ENCODE measurements at places on chromosomes 1 and 21.
A peak's percentile ranks its signal among the peaks of the same experiment; 100 is the strongest.

- no peak for DNase-seq
Observed at GRCh38 chr1:8116894-8117264, 90.8 kb upstream of the ERRFI1 start.

- DNase-seq: no peak
Observed at GRCh38 chr1:17310068-17310640, 2.2 kb downstream of the PADI4 start.

GRCh38 chr1:93331412-93331811 is 14.3 kb upstream of the DR1 start:
- no peak for DNase-seq

GRCh38 chr1:182794676-182795201 is 5.2 kb downstream of the NPL start:
- DNase-seq: no peak

DNA sequence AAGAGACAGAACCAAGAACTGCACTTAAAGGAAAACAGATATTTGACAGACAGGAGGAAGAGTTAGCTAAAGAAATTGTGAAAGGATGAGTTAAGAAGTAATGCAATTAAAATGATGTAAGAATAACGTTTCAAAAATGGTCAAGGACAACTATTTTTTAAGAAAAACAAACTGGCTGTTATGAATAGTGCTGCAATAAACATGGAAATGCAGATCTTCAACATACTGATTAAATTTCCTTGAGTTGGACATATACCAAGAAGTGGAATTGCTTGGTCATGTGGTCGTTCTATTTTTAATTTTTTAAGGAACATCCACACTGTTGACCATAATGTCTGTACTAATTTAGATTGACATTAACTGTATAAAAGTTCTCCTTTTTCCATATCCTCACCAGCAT is 23.1 kb upstream of the PHTF1 start:
- DNase-seq: no peak

- DNase-seq: no peak
Observed at GRCh38 chr1:81574408-81574807, 226.3 kb upstream of the ADGRL2 start.

DNA sequence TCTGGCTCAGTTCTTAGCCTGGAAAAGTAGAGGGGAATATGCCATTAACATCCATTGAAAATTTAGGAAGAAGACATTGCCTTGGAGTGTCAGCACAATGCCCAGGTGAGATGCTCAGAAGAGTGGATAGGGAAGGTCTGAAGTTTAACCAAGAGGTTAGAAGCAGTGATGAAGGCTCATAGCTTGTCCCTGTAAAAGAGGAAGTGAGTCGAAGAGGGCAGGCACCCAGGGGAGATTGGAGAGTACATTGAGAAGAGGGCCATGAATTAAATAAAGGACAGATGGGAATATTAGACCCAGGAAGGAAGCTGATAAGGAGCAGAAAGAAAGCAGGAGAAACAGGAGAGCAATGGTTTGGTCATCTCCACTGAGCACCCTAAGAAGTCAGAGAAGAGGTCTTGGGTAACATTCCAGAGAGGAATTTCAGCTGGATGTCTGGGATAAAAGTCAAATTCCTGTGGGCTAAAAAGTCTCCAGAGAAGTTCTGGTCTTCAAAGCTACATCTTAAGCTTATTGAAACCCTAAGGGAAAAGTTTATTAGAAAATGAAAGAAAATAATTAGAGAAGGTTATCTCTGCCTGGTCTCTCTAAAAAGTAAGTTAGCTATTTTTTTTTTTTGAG is 17.3 kb downstream of the C8B start:
- no peak for DNase-seq

- peak; percentile 21 for DNase-seq
Observed at GRCh38 chr1:53512807-53513755, 53.9 kb downstream of the DMRTB1 start.

DNA sequence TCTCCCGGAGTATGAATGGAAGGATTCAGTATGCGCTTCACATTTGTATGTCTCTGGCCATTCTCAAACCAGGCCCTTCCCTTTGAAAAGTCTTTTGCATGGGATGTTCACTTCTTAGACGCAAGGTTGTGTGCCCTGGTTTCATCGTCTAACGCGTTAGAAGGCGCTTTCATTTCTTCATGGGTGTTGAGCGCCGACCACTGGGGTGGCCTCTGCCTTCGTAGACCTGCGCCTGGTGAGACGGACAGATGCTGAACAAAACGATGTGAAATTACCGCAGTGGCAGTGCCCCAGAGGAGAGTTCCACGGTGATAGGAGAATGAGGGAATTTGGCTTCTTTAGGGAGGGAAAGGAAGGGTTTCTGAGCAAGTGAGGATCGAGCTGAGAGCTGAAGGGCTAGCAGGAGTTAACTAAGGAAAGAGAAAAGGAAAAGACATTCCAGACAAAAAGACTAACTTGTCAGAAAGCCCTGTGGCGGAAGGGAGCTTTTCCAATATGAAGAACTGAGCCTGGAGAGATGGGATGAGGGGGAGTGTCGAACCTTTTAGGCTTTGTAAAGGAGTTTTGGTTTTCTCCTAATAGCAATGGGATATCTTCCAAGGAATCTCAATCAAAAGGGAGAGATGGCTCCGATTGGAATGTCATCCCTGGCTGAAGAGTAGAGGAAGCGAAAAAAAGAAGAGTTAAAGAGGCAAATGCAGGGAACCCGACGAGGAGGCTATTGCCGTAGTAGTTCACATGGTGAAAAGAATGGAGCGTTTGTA is 951 bp downstream of the GGPS1 start:
- DNase-seq: no peak

DNA sequence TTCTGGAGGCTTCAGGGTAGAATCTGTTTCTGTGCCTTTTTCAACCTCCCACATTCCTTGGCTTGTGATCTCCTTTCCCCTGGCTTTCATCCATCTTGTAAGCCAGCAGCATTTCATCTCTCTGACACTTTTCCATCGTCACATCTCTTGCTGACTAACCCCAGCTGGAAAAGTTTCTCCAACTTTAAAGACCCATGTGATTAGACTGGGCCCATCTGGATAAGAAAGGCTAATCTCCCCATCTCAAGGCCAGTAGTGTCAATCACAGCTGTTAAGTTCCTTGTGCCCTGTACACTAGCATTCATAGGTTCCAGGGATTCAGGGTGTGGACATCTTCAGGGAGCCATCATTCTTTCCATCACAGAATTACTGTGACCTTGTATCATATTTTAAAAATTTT is 452.1 kb downstream of the TTLL7 start:
- no peak for DNase-seq

DNA sequence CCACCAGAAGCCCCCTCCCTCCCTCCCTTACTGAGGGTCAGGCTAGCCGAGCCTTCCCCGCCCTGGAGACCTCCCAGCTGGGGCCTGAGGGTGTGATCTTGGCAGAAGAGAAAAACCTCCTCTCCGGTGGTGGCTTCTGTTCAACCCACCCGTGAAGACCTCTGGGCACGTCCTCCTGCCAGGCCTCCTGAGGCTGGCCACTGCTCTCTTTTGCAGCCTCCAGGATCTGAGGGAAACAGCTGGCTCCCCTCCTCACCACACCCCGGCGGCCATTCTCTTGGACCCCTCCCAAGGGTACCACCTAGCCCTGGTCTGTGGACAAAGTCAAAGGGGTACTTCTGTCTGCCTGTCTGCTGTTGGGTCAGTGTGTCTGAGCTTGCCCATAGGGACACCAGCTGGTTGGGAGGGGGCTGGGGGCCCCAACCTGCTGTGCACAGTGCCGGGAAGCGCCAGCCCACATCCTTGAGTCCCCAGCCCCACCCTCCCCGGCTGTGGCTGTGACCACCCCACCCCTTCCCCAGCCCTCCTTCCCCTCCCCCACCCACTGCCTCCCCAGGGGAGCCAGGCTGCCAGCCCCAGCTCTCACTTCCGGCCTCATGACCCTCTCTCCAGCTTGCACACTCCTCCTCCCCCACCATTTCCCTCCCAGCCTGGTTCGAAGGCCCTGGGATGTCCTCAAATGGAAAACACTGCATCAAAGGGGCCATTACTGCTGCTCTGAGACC is 48.1 kb downstream of the AHDC1 start:
- DNase-seq: no peak

GRCh38 chr1:56132520-56132919 is 446.8 kb downstream of the PLPP3 start:
- DNase-seq: no peak

GRCh38 chr1:197199923-197200271 is 53.4 kb upstream of the ASPM start:
- DNase-seq: no peak

- DNase-seq: no peak
Observed at GRCh38 chr1:195898924-195899323, 709.3 kb downstream of the KCNT2 start.

GRCh38 chr1:225467193-225468020 is 39.6 kb upstream of the LBR start:
- peak; percentile 82 for DNase-seq

GRCh38 chr1:226626577-226626956 is 78.0 kb downstream of the STUM start:
- no peak for DNase-seq

- no peak for DNase-seq
Observed at GRCh38 chr1:192652159-192652558, 16.2 kb downstream of the RGS13 start.

- no peak for DNase-seq
Observed at GRCh38 chr1:18618546-18619466, 11.8 kb upstream of the PAX7 start.

DNA sequence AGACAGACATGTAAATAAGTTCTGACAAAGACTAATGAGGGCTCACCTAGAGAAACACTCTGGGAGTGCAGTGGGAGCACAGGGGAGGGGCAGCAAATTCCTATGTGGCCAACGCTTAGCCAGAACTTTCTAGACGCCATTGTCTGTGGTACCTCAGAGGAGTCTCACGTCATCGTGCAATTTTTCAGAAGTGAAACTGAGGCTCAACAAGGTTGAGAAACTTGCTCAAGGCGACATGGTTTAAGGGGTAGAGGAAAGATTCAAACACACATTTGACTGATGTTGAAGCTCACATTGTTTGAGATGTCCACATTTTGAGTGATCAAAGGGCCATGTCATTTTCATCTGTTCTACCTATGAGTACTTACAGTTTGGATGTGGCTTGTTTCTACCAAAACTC is 152.6 kb upstream of the LMO4 start:
- no peak for DNase-seq

GRCh38 chr1:183582021-183582713 is 8.1 kb downstream of the NCF2 start:
- DNase-seq: no peak

DNA sequence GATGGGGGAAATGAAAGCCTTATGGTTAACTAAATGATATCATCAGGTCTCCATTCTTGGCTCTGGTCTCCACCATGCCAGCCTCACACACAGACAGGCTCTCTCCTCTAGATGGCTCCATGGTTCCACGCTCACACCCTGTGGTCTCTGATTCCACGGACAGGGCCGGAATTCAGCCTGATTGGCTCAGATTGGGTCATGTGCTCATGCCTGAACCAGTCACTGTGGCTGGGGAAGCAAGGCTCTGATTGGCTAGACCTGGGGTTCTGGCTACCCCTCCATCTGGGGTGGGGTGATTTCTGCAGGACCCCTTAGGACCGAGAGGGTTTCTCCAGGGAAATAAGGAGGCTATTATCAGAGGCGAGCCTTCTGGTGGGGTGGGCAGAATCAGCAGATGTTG is 277.0 kb downstream of the PTPRU start:
- peak; percentile 84 for DNase-seq

GRCh38 chr1:168608796-168609715 is 32.7 kb downstream of the XCL1 start:
- no peak for DNase-seq

DNA sequence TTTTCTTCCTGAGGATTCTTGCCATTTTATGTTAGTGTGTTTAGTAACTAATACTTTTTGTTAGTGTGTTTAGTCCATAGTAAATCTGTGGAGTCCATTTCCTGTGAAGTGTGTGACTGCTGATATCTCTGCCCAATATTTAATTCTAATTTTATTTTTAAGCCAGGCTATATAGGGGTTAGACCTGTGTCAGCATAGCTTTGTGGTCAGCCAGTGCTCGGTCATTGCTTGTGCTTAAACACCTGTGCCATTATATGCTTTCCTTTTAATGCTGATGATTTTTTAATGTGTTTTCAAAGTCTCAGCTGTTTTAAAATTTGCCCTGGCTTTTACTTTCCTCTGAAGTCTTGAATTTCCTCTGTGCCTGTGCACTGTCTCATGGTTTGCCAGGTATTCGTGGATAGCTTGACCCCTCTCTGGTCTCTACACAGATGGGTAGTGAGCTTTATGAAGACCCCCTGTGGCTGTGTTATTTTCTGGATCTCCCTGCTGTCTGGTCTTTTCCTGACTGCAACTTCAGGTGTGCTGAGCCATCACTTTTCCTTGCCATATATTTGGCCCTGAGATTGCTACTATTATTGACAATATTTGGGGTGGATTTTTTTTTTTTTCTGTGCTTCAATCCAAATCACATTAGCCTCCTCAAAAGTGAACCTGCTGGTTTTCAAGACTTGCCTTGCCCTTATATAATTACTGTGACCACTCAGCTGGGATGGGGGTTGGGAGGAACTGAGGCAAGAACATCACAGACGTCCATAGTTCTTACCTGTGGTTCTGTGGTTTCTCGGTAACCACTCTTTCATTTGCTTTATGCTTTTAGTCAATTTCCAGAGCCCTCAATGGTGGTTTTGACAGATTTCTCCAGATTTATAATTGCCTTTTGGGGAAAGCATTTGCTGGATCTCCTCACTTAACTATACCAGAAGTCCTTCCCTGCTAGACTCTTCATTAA is 59.6 kb downstream of the RPS6KC1 start:
- no peak for DNase-seq

- no peak for DNase-seq
Observed at GRCh38 chr1:25651036-25651640, 34.5 kb downstream of the MAN1C1 start.

DNA sequence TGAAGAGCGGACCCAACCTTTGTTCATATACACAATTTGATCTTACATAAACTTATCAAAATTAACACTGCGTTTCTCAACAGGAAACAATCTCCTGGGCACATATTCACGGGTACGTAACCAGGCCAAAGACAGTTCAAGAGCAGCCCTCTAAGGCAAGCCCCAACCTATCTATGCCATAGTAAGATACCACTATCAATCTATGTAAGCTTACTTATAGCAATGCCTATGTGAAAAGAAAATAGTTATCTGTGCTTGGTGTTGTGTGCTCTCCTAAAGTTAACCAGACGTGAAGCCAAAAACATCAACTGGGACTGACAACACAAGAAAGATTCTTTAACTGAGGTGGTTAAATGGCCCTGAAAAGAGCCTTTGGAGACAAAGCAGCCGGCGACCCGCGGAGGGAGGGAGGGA is 49.4 kb upstream of the BOLA1 start:
- no peak for DNase-seq

Measured in SHP77 (cell line).